Mammary microvascular endothelial cell (primary cell): ENCODE measurements at places on chromosomes 1 and 21. TPM values are rescaled to one million over a fixed set of nuclear protein-coding genes. Genes with fewer than 3 reads are reported as not detected.

The PTPN7 gene
- total RNA-seq, result 0.33 and 1.0 TPM in 2 replicates

The SH2D2A gene
- total RNA-seq, result 0.33 and 0.98 TPM in 2 replicates

The LCE1C gene
- not detected in 2 replicates for total RNA-seq

The CD52 gene
- not detected in 2 replicates for total RNA-seq

The CYP4Z1 gene
- not detected in 2 replicates for total RNA-seq

The DIO1 gene
- not detected in 2 replicates for total RNA-seq

The ST6GALNAC5 gene
- not detected in 2 replicates for total RNA-seq
